ENCODE measurements at places on chromosomes 3 and 15.

GRCh38 chr15:78046796-78047341 lies 30.6 kb downstream of the TBC1D2B start:
- no peak for DNase-seq

DNA sequence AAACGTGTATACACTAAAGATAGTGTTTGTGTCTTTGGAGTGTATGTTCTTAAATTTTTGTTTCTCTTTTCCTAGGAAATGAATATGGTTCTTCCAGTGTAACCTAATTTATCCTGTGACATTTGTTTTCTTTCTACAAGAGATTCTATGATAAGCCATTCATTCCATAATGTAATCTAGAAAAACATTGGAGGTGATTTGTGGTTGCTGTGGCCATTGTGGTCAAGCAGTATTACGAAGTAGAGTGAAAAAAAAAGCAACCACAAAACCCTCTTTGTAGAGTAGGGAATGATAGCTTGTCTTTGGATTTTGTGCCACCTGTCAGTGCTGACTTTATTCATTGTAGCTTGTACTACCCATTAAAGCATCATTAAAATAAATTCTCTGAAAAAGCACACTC lies 1209.6 kb downstream of the ZPLD1 start:
- DNase-seq, result no peak

GRCh38 chr3:131903988-131904415 lies 130.8 kb downstream of the CPNE4 start:
- DNase-seq, result peak; percentile 37

- no peak for DNase-seq
These were observed 224.0 kb upstream of the ARHGEF26 start for GRCh38 chr3:153897025-153897723.

GRCh38 chr3:57752307-57752706 lies 3.8 kb upstream of the SLMAP start:
- no peak for DNase-seq

GRCh38 chr15:25178835-25179672 lies 224.3 kb downstream of the SNRPN start:
- DNase-seq, result no peak

- no peak for DNase-seq
These were observed 16.9 kb upstream of the RAB7A start for GRCh38 chr3:128709038-128709437.

DNA sequence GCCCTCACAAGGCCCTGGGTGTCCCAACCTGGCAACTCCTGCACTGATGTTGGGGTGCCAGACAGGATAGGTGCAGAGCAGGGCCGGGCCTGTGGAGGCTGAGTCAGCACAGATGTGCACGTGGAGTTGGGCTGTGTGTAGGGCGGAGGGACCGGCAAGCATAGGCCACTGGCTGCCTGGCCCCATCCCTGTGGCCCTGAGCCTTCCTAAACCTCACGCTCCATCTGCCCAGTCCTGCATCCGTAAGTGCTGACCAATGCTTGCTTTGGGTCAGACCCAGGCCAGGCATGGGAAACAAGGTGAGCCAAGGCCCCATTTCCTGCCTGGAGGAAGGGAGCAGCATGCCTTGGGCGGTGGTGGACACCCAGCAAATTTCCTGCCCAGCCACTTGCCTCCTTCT lies 5.8 kb upstream of the IQSEC1 start:
- no peak for DNase-seq

DNA sequence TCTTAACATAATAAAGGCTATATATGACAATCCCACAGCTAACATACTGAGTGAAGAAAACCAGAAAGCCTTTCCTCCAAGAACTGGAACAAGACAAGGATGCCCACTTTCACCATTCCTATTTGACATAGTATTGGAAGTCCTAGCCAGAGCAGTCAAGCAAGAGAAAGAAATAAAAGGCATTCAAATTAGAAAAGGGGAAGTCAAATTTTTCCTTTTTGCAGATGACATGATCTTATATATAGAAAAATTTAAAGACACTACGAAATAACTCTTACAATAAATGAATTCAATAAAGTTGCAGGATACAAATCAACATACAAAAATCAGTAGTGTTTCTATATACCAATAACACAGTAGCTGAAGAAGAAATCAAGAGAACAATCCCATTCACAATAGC lies 42.2 kb upstream of the CP start:
- no peak for DNase-seq

DNA sequence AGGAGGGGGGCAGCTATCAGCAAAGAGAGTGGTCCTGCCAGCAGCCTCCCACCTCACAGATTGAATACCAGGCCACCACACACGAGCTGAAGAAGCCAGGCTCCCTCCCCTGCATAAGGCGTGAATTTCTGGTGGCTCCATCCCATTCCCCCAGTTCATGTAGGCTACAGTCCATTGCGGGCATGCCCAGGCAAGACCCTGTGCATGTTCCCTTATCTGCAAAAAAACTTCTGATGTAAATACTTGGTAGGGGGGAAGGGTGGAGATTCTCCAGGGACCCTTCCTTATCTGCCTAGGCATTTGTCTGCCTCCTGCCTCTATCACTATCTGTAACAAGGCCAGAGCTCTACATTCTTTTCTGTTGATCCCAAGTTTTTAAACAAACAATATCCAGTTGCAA lies 27.6 kb upstream of the UBP1 start:
- DNase-seq, result no peak

DNA sequence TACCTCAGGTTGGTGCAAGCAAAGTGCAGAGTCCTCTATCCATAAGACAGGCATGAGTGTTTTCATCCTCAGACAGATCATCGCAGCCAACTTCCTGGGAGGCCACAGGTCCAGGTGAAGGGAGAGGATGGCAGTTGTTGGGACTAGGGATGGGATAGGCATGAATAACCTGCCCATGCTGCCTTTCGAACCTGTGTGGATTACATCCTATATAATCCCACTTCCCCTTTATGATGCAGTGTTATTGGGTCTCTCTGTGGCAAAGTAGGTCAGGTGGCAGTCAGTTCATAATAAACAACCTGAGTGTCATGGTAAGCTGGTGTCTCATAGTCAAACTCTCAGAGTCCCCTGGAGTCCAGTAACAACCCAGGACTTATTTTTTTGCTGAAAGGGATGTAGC lies 40.4 kb downstream of the CCR3 start:
- DNase-seq, result no peak

- peak; percentile 28 for DNase-seq
These were observed 419.9 kb upstream of the RARB start for GRCh38 chr3:25007974-25008658.

- no peak for DNase-seq
These were observed 23.1 kb downstream of the P3H2 start for GRCh38 chr3:190097617-190098016.

GRCh38 chr3:159534496-159534895 lies 454.1 kb upstream of the IL12A start:
- DNase-seq, result no peak

- no peak for DNase-seq
These were observed 745.9 kb downstream of the ZBBX start for GRCh38 chr3:166634091-166634746.

All from NCI-H446 (cell line).